ENCODE measurements at places on chromosomes 7 and 10.

DNA sequence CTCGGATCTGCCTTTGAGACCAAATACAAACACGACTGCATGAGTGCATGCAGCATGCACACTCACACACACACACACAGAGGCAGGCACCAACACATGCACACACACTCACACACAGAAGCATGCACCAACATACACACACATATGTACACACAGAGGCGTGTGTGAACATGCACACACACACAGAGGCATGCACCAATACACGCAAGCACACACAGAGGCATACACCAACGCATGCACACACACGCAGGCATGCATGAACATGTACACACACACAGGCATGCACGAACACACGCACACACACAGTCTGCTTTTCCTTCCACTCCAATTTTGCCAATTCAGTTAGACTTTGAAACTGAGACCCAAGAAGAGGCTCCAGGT lies 67.3 kb upstream of the COL13A1 start:
- no peak for DNase-seq

GRCh38 chr7:35314354-35314753 lies 60.5 kb upstream of the TBX20 start:
- no peak for DNase-seq

GRCh38 chr10:65827359-65827758 lies 1098.5 kb upstream of the LRRTM3 start:
- DNase-seq = no peak

GRCh38 chr7:51101111-51101757 lies 215.4 kb downstream of the COBL start:
- no peak for DNase-seq

DNA sequence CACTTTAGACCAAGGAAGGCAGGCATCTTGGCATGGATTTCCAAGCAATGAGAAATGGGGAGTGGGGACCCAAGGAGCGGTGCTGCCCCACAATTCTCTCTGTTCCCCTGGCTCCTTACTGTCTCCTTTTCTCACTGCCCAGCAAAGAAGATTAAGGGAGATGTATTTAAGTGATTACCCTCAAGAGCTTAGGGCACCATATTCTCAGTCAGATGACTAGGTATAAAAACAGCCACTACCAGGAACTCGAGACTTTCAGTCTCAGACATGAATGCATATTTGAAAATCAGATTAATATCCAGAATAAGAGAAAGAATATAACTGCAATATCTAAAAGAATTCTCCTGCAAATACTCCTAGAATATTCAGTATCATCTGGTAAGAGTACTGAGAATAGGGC lies at the start of gene ABLIM1:
Gene ABLIM1, minus strand, starts transcription at position 101 of the 400 bp plus-strand sequence. Its CDS starts 75 bp downstream, at position 26.
- no peak for DNase-seq

Data from activated CD4-positive, alpha-beta memory T cell treated with anti-CD3 and anti-CD28 coated beads for 36 hours (primary cell).